NCI-H187 (cell line): ENCODE measurements at places on chromosomes 11 and 22.

DNA sequence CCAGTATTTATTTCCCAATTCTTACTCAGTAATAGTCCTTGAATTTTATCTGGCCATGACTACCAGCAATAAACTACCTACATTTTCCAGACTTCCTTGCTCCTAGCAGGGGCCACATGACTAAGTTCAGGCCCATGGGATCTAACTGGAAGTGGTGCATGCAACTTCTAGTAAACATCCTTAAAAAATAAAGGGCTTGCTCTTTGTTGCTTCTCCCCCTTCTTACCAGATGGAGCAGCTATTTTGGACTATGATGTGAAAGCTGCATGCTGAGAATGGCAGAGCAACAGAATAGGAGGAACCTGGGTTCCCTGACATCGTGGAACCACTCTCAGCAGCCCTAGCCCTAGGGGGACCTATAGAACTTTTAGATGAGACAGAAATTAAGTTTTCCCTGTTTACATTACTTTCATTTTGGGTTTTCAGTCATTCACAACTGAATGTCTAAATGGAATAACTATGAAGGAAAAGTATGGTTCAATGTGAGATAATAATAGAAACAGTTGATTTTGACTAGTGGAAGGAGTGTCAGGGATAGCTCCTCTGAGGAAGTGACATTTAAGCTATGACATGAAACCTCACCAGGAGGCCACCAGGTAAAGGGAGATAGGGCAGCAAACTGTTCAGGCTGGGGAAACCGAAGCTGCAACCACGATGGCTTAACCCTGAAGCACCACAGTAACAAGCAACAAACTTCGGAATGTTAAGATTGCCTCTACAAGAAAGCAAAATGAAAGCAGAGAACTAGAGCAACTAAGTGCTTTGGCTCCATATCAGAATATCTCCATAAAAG is 48.9 kb downstream of the PHF21A start:
- DNase-seq: no peak

DNA sequence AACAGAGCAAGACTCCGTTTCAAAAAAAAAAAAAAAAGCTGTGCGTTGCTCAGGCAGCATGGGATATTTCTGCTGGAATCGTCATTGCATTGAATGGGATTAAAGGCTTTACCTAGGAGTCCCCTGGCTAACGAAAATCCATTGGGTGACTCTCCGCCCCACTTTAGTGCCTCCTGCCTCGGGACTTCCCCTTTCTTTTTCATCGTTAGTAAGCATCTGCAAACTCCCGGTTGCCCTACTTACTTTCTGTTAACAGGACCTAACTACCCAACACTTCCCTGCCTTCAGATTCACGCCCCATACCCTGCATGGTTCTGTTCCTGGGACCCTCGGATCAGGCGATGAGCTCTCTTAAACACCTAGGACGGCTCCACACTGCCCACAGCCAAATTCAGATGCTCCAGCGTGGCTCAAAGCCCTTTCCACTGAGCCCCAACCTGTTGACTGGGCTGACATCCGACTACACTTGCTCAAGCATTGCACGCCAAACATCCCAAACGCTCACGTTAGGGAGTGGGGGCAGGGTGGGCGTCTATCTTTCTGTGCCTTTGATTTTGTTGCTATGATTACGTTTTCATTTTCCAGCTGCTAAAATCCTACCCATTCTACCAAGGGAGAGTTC is 143.8 kb downstream of the ST3GAL4 start:
- no peak for DNase-seq

DNA sequence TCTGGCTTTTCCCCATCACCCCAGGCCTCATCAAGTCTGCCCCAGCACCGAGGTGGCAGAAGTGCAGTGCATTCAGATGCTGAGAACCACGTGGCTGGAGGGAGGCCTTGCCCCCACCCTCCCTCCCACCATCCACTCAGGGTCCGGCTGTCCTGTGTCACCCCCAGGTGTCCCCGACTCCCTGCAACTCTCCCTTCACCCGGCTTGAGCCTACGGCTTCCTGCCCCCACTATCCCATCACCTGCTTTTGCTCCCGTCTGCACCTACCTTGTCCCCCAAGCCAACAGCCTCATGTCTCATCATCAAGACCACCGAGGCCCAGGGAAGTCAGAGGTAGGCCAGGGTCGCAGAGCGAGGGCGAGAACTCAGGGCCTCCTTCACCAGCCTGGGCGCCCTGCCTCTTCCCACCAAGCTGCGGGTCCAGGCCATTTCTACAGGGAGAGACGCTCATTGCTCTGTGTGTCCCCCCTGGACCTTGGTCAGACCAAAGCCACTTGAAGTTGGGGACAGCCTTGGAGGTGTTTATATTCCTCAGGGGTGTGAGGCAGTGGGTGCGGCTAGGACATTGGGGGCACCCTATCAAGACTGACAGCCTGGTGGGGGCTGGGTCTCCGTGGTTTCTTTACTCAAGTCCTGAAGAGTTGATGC is 66.2 kb upstream of the CCND1 start:
- no peak for DNase-seq

- DNase-seq: peak; percentile 40
Measured at GRCh38 chr11:122069707-122070360, 46.2 kb downstream of the BLID start.

DNA sequence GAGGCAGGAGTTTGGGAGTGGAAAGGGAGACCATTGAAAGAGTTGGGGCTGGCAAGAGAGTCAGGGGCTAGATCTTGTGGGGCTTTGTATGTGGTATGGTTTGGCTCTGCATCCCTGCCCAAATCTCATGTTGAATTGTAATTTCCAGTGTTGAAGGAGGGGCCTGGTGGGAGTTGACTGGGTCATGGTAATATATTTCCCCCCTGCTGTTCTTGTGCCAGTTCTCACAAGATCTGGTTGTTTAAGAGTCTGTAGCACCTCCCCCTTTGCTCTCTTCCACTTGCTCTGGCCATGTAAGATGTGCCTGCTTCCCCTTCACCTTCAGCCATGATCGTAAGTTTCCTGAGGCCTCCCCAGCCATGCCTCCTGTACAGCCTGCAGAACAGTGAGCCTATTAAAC is 10.1 kb upstream of the RAB3IL1 start:
- DNase-seq: no peak

GRCh38 chr11:5703741-5704536 is 14.3 kb downstream of the TRIM22 start:
- no peak for DNase-seq

GRCh38 chr11:76209375-76209972 is 3.2 kb upstream of the WNT11 start:
- DNase-seq: no peak

GRCh38 chr11:44883277-44883676 is 67.4 kb downstream of the TP53I11 start:
- no peak for DNase-seq

DNA sequence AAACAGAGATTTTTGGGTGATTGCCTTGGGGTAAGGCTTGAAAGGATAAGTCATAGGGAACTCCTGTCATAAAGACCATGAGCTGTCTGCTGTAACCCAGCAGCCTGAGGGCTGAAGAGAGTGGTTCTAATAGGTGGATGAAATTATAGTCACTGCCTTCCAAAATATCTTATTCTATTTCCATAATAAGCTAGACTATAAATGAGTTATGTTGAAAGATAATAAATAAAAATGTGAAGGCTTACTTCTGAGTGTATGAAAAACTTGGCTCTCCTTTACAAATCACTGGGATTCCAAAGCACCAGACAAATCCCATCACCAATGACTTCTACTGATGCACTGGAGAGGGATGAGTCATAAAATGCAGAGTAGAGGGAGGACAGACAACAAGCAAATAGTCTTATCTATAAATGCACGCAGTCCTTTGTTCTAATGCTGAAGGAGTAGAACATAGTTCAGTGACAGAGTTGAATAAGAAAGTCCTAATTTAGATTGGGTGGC is 775.0 kb upstream of the LRRC4C start:
- DNase-seq: no peak

- DNase-seq: no peak
Measured at GRCh38 chr22:28120691-28121592, 201.9 kb upstream of the PITPNB start.
